T-cell (primary cell): ENCODE measurements at places on chromosomes 4 and X.

GRCh38 chrX:130834149-130834548 is 68.9 kb downstream of the ENOX2 start:
- DNase-seq, result no peak

DNA sequence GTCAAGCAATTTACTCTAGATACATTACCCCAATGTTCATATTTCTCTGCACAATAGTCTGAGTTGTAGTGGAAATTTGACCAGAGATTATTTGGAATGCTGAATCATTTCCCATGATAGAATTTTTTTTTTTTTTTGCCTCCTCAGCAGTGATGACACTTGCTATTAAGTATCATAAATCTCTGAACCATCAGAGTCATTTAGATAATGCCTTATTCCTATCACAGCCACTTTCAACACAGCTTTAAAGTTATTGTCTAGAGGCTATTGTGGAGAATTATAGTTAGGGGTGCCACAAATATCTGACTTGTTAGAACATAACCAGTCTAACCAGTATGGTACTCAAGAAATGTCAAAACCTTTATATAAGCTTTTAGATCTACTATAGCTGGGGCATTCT is 79.8 kb downstream of the LCORL start:
- DNase-seq, result no peak

DNA sequence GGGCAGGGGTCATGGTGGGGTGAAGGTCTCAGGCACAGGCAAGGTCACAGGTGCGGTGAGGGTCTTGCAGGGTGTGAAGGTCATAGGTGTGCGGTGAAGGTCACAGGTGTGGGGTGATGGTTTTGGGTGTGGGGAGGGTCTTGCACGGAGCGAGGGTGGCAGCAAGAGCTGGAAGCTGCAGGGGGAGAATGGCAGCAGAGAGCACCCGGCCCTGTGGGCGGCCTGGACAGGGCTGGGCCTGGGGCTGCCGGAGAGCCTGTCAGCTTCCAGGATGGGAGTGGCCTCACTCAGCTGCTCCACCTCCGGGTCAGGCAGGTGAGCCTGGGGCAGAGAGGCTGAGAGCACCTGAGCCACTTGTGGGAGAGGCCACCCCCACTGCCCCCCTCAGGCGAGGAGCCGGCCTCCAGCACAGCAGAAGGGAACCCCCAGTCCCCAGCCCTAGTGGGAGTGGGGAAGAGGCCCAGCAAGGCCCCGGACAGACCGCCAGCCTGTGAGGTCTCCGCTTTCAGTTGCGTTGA is 1.5 kb downstream of the MSANTD1 start:
- DNase-seq, result no peak

DNA sequence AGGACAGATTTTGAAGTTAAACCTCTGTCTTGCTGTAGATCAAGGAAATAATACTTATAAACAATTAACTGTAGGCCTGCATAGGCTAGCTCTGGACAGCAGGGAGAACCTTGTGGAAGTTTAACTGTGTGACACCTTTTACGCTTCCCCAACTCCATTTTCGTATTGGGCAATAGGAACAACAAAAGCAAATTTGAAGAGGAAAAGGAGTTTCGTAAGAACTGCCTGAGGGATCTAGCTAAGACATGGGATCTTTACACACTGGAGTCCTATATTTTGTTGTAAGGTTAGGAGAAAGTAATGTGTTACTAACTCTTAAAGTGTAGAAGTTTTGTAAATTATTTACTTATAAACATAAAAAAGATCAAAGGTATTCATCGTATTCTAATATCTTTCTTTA is 324.9 kb upstream of the CASK start:
- no peak for DNase-seq

GRCh38 chrX:105462186-105462585 is 241.7 kb upstream of the TEX13A start:
- DNase-seq, result no peak

DNA sequence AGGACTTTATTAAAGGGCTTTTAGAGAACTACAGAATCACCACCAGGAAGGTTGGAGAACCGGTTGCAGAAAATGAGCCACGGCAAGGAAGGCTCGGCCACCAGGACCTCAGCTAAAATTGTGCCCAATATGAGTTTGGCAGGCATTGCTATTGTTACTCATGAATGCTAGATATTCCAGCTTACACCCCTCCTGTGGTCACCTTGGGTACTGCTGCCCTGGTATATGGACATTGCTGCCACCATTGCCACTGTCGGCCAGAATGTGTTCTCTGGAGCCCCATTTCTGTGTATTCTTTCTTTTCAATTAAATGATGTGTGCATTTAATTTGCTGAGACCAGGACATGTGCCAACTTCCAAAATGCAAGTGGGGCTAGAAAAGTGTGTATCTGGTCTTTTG is 626.7 kb upstream of the BOD1L1 start:
- no peak for DNase-seq

DNA sequence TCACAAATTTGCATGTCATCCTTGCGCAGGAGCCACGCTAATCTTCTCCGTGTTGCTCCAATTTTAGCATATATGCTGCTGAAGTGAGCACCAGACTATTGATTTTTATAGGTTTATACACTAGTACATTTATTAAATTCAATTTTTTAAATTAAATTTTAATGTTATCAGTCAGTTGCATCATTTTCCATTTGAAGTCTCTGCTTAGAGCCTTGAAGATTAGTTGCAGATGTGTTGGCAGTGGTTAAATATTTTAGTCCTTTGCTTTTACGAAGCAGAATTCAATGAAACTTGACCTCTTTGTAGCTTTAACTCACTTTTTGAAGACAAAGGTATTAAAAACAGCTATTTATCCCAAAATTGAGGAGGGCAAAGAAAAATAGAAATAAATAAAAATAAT is 16.5 kb downstream of the TRAPPC11 start:
- DNase-seq, result no peak

- DNase-seq, result no peak
Observed at GRCh38 chrX:111857534-111858060, 18.4 kb upstream of the TRPC5OS start.

DNA sequence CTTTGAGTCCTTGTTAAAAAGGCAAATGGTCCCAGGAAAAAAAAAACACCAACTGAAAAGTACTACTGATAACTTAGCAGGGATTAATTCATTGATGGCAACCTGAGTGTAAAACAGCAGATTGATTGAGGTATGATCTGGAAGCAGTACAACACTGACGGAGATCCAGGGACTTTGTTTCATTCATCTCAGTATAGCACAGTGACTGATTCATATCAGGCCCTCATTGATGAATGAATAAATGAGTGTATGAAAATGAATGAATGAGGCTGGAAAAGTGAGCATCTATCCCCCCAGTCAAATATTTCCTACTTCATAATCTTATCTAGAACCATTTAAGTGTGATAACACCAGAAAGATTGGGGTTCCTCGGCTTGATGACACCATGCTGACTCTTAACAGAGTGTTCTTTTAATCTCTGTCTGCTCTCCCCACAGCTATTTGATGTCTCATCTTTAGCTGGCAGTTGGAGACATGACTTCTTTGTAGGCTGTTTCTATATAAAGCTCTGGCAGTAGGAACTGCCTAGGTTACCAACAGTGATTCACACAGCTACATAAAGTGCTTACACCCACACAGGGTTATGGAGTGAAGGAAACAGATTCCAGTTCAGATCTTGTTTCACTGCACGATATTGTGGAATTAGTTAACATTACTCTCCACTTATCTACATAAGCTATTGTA is 18.6 kb upstream of the RNF128 start:
- DNase-seq, result no peak

GRCh38 chr4:121790976-121791375 is 10.1 kb upstream of the EXOSC9 start:
- DNase-seq, result no peak

- DNase-seq, result no peak
Observed at GRCh38 chr4:182233310-182234090, 9.7 kb upstream of the TENM3 start.

GRCh38 chr4:75511841-75512240 is 2.4 kb downstream of the RCHY1 start:
- DNase-seq, result no peak

GRCh38 chr4:24103434-24104157 is 213.7 kb upstream of the PPARGC1A start:
- no peak for DNase-seq

- DNase-seq, result no peak
Observed at GRCh38 chr4:17093481-17093880, 195.0 kb upstream of the LDB2 start.

DNA sequence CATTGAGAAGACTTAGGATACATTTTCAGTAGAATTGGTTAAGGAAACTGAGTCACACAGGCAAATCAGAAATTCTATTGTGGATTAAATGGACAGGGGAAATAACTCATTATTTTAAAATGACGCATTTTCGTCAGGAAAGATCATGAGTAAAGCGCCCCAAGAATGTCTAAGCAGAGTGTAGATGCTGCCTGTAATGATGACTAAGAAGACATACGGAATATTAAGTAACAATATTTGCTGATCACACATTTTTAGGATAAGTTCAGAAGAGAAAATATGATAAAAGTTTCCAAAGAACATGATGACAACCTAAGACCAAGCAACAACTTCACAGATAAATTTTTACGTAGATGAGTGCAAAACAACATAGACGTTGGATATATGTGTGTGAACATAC is 596.3 kb upstream of the TENM3 start:
- DNase-seq, result no peak

GRCh38 chr4:85938902-85939301 is 421.0 kb downstream of the MAPK10 start:
- no peak for DNase-seq

GRCh38 chr4:156615066-156615531 is 356.5 kb downstream of the PDGFC start:
- DNase-seq, result no peak

- no peak for DNase-seq
Observed at GRCh38 chr4:100268789-100269188, 78.5 kb upstream of the DDIT4L start.

DNA sequence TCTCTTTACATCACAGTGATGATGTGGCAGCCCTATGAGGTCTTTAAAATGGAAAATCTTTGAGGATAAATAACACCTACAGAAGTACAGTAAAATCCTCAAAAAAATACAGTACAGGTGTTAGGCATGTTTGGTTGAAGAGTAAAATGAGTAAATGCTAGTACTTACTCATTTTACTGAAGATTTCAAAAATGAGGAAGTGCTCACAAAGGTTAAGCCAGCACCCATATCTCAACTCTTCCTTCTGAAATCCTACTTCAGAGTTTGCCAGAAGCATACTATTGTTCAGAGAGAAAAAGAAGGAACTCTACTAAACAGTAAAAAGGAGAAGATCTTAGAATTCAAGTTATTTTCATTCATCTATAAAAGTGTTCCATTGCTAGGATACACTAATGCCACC is 130.9 kb downstream of the CBR4 start:
- no peak for DNase-seq

GRCh38 chr4:168682898-168683500 is 186.1 kb downstream of the PALLD start:
- DNase-seq, result no peak
